Activated CD8-positive, alpha-beta memory T cell treated with anti-CD3 and anti-CD28 coated beads for 1 hour (primary cell): ENCODE measurements at places on chromosomes 6 and 20.
A peak's percentile ranks its signal among the peaks of the same experiment; 100 is the strongest.

- no peak for DNase-seq
These were observed 73.3 kb downstream of the ADGRG6 start for GRCh38 chr6:142374965-142375733.

DNA sequence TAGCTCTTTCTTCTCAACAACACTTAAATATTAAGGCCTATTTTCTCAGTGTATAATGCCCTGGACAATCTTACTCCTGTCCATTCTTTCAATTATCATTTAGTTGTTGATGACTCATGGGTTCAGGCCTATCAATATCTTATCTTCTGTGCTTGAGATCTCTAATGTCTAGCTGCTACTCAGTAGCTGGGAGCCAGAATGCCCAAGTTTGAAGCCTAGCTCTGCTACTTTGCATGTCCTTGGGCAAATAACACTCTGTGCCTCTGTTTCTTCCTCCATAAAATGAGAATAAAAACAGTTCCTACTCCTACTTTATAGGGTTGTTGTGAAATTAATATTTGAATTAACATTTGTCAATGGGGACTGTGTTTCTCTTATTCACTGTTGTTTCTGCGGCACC, 69.5 kb downstream of the MAN1A1 start:
- no peak for DNase-seq

DNA sequence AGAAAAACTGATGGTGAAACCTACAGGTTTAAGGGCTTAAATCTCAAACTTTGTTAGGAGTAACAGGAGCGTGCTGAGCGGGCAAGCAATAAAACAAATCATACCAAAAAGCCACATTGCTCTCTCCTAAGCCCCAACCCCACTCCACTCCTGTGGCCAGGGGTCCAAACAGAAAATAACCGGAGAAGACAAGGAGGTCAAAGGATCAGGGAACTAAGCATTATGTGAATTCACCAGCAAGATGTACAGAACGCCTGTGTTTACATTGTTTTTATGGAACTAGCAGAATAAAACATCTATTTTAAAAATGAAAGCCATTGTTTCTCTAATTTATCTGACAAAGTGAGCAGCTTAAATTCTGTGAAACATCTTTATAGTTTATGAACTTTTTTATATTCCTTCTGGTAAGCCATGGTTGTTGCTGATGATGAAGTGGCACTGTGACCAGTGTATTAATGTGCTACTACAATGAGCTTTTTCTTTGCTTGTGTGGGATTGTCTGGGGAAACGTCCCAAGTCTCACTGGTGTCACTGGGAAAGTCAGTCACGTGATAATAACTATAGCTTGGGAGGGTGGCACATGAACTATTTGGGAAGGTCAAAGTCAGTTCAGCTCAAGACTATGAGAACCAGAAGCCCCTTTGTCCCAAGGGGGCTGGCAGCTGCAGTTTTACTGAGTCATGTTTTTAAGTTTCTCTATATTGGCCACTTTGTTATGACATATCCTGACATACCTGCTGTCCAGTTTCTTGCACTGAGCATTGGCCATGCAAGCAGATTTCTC, 9.8 kb downstream of the FAM210B start:
- DNase-seq, result no peak

- DNase-seq, result no peak
These were observed 5.7 kb downstream of the SOD2 start for GRCh38 chr6:159687341-159687740.

- no peak for DNase-seq
These were observed 19.9 kb upstream of the MYT1 start for GRCh38 chr20:64144144-64144912.

GRCh38 chr6:122746688-122747087, 32.8 kb upstream of the FABP7 start:
- DNase-seq, result no peak

DNA sequence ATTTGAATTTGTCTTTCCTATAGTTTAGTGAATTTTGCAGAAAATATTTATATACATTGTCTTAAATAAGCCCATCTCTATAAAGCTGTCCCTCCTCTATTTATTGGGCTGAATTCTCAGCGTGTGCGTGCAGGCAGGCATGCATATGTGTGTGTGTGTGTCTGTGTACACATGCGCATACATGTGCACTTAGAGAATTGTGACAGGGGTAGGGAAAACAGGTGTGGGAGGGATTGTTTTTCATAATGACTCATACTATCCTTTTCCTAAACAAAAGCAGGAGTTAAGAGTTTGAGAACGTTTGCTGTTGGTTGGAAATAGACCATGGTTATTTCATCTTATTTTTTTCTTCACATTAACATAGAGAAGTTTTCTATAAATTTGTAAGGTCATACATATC, 43.4 kb upstream of the FABP7 start:
- no peak for DNase-seq

DNA sequence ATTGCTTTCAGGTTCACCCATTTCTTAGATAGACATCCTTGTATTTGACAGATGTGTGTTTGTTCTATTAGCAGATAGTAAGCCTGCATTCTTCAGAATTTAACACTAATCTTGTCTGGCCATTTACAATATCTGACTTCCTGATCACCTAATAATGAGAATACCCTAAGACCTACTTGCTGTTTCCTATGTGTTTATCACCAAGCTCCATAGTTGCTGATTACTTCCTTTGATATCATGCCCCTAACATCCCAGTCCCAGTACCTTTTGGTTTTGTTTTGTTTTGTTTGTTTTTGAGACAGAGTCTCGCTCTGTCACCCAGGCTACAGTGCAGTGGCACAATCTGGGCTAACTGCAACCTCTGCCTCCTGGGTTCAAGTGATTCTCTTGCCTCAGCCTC, 143.6 kb upstream of the DST start:
- DNase-seq, result no peak

DNA sequence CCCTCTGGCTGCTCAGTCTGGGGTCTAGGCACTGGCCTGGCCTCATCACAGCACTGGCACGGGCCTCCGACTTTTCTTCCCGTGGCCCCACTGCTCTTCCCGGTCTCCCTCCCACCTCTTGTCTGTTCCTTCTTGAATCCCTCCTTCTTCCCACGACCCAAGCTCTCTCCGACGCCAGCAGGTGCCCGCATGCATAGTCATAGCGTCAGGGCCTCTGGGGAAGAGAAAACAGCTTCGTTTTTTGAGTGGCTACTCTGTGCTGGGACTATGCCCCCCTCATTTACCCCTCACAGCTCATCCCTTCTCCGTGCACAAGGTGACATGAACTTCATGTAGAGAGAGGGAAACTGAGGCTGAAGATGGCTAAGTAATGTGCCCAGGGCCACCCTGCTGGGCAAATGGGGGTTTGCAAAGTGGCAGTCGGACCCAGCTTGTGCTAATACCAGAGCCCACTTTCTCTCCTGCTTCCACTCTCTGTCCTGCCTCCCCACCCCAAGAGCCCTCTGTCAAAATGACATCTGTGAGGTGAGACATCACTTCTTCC, 59.2 kb downstream of the SYNJ2 start:
- no peak for DNase-seq

GRCh38 chr6:26521600-26522391, 16.4 kb upstream of the HMGN4 start:
- DNase-seq, result no peak

- DNase-seq, result no peak
These were observed 55.7 kb downstream of the PCSK2 start for GRCh38 chr20:17282501-17282900.

- DNase-seq, result no peak
These were observed 21.5 kb downstream of the NOX3 start for GRCh38 chr6:155434096-155434495.

- DNase-seq, result no peak
These were observed 110.3 kb downstream of the TOX2 start for GRCh38 chr20:44024820-44025580.

GRCh38 chr6:63609231-63609630, 26.4 kb upstream of the PHF3 start:
- DNase-seq, result no peak

DNA sequence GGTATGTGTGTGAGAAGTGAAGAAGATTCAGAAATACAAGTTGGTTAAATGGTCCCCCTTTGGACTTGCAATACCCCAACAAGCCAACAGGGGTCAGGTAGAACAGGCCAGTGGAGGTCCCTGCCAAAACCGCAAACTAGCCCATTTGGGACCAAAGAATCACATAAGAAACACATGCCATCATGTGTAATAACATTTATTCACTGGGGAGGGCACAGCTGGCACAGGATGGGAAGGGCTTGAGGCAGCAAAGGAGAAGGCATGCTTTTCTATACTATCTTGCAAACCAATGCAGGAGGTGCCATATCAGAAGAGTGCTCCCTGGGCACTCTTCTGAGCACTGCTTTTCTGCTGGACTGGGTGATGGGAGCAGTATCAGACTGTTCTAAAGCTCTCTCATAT, 116.1 kb upstream of the TRAF3IP2 start:
- DNase-seq, result no peak

DNA sequence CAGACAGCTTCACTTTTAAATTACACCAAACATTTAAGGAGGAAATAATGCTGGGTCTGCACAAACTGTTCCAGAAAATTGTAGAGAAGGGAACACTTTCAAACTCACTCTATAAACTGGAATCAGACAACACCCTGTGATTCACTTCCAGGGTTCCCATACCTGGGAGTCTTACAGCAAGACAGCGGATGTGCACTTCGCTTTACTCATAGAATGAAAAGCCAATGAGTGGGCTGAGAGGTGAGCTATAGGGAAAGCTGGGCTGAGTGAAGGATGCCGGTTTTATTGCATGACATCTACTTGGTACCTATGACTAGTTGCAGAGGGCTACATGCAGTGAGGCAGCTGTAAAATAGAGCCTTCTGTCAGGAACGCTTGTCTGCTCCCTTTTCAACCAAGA, 152.1 kb downstream of the FNDC1 start:
- no peak for DNase-seq

DNA sequence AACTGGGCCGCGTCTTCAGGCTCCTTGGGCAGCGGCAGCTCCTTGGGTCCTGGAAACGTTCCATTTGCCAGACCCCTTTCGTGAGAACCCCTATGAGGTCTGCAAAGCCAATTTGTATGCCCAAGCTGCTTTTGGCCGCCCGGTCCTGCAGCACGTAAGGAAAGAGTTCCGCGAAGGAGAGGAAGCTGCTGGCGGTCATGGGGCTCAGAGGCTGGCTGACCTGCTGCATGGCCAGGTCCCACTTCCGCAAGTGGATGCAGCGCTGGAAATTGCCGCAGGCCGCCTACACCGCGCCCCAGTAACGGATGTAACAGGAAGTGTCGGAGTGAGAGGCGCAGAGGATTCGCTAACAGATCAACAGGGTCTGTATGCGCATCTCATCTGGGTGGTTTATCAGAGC, 18.8 kb downstream of the RFPL4B start:
- DNase-seq, result no peak

GRCh38 chr20:25309395-25310267, 61.7 kb downstream of the PYGB start:
- DNase-seq, result no peak

DNA sequence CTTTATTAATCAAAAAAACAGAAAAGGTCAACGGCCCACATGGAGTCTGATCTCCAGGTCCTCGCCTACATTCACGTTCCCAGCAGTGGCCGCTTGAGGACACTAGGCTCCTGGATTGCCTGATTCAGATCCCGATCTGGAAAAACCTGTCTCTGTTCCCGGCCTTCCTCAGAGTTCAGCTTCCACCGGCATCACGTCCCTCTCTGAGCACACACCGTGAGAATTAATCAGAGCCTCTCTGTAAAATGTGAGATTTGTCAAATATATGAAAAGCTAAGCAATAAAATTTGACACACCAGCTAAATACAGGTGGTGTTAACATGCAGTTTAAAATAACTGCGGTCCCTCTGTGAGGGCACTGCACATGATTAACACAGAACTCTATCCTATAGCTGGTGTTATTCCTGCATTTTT, 122.8 kb upstream of the COL21A1 start:
- DNase-seq, result no peak

DNA sequence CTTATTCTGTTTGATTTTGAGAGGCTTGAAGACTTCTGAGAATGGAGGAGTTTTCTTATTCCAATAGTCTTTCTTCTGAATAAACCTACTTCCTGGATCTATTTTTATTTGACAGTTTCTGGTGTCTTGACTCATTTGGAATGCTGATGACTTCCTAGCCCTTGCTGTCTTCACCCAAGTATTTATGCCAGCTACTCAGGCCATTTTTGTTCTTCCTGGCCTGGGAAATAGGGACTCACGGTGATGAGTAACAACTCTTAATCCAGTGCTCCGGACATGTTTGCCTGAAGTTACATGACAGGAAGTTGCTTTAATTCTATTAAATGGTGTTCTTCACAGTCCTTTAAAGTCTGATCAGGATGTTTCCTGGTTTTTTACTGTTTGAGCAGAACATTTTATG, 272.1 kb upstream of the EYS start:
- no peak for DNase-seq

DNA sequence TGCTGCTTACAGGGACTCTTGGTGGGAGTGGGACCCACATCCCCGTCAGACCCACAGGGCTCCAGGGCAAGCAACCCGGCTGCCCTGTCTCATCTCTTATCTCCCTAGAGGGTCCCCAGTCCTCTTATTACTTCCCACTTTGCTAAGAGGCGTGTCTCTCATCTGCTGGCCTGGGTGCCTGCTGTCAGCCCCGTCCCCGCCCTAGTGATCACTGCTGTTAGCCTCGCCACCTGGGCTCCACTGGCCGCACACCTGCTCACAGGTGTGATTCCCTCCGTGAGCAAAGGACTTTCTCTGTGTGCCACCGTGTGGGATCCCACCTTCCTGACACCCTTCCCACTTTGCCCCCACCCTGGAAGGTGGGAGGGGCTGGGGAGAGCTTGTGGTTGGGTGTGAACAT, 57.6 kb downstream of the TCP11 start:
- DNase-seq, result no peak

- peak; percentile 70 for DNase-seq
These were observed 409 bp upstream of the ATXN1 start for GRCh38 chr6:16761471-16762267.

DNA sequence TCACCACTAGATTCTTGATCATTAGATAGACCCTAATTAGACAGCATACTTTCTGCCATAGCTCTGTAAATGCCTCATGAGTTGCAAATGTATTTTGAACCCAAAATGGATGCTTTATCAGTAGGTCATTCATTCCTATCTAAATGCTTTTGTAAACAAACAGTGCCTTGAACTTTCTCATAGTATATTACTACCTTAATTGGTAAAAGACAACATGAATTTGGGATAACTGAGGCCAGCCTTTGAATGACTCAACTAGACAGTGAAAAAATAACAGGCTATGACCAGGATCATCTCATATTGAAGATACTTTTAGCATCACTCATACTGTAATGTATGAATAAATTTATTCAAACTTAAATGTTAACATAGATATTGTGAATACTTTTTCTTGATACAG, 37.0 kb upstream of the PRL start:
- no peak for DNase-seq

DNA sequence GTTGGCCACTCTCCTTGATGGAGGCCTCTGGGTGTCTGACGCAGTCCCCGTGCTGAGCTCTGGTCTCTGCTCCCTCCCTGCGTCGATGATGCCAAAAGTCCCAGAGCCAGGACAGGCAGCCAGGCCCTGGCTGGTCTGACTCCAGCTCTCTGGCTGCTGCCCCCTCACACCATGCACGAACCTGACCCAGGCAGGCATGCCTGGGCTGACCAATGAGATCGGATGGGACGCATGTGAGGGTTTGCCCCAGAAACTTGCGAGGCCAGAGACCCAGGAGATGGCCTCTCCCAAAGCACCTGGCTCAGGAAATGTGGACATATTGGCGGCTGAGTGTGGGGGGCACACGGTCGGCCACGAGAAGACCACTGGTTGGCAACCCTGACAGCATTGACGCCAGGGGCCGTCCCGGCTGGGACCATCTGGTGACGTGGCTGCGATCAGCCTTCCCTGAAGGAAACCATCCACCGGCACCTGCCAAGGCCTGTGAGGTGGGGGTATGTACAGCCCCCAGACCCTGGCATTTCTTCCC, 51.2 kb upstream of the FRMD1 start:
- no peak for DNase-seq
